ENCODE measurements at places on chromosomes 7 and 10.

GRCh38 chr7:2478399-2478785, 2.2 kb upstream of the GRIFIN start:
- DNase-seq = no peak

GRCh38 chr10:11245510-11245909, 227.8 kb downstream of the CELF2 start:
- no peak for DNase-seq

DNA sequence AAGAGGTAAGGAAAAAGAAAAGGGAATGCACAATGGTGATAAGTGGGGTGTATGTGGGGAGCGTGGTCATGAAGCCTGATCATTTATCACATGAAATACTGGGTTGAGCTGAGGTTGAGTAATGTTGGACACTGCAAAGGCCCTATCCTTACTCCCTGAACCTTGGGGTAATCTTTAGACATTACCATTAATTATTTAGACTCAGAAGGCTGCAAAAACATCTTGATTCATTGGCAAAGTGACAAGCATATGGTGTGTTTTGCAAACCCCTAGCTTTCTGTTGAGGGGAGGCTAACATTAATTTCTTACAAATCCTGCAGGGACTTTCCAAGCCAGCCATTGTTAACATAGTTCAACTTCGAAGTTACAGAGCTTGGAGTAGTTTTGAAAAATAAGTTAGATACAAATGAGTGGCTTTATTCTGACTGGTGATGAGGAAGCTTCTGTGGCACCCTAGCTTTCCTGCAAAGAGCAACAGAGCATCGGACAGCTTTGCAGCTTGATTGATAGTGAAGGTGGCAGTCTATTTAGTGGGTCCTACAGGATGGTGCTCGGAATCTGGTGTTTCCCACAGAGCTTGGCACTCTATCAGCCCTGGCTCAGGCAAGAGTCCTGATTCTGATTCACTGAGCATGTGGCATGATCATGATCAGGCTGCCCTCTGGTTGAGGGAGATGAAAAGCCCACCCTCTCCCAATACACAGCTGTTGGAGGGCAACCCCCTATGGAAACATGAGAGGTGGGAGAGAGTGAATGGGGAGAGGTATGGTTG, 153.7 kb upstream of the NPVF start:
- no peak for DNase-seq

DNA sequence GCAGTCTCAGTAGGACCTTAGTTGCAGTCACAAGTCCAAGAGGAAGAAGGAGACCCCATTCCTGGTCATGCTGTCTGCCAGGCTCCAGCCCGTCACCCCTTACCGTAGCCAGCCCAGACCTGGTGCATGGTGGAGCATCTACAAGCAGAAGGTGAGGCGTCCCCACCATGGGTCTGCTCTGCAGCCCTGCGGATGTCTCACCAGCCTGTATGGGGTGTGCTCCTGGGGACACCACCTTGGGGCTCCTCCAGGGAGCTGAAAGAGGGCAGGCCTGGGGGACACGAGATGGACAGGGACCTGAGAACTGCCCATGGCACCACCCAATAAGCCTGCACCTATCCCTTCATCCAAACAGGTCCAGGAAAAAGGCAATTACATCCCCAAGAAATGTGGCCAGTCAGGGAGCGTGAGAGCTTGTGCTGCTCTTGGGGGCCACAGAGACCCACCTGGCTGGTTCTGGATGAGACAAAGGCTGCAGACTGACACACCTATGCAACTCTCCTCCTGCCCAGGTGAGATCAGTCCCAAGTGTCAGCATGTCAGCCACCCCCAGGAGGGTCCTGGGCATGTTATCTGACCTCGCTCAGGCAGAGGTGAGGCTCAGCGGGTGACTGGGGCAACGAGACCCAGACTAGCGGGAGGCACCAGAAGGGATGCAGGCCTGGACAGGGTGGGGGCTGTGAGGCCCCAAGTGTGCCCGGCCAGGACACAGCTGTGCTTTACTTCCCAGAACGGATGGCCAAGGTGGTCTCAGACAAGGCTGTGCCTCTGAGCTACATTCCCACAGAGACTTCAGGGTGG, 84.5 kb upstream of the RET start:
- DNase-seq = no peak

GRCh38 chr7:139648941-139649425, 125.5 kb downstream of the CLEC2L start:
- no peak for DNase-seq

- no peak for DNase-seq
Observed at GRCh38 chr10:33241351-33241750, 93.1 kb downstream of the NRP1 start.
